Stimulated activated CD4-positive, alpha-beta T cell treated with anti-CD3 and anti-CD28 coated beads, Interleukin-4, amount 100 ng/mL, for 4 hours (primary cell): ENCODE measurements at places on chromosomes 3 and 15.

- peak; percentile 48 for DNase-seq
Measured at GRCh38 chr15:40873694-40874561, at the start of gene RHOV. RHOV (minus strand) TSS chr15:40874234; CDS start chr15:40874139, 95 bp downstream.

- no peak for DNase-seq
Measured at GRCh38 chr3:139132976-139133375, 88.3 kb upstream of the PRR23C start.

GRCh38 chr3:66933233-66933632, 64.9 kb upstream of the KBTBD8 start:
- no peak for DNase-seq

- DNase-seq = no peak
Measured at GRCh38 chr15:70806992-70807712, 43.8 kb upstream of the UACA start.

- no peak for DNase-seq
Measured at GRCh38 chr15:96047255-96047931, 283.1 kb upstream of the NR2F2 start.

DNA sequence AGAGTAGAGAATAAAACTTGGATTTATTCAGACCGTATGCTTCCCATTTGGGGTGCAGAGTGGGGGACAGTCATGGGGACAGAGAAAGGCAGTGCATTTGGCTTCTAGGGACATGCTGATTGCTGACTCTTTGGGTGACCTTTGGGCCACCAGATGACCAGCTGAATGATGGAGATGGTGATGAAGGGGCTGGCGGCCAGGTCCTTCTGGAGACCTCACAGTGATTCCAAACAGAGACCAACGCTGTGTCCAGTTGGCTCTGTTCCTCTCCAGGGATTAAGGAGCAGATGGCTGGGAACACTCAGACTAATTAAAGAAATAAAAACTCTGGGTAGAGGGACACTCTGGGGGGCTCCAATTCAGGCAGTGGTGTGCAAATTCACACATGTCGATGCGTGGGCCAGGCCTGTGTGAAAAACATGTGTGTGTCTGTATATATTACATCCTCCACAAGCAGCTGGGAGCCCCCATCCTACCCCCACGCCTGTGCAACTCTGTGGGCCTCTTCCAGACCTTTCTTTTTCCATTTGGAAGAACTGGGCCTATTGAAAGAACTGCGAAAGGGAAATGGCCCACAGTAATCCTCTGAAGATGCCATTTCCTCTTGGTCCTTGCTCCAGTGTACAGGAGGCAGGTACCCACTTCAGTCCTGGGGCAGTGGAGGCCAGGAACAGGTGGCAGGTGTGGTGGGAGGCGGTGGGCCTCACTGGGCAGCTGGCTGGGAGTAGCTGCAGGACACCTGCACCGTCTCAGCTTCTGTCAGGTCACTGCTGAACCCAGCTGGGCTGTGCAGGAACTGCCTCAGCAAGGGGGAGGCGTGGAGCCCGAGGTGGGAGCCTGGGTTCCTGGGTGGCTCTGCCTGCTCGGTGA, 8.9 kb downstream of the XIRP1 start:
- DNase-seq = no peak

DNA sequence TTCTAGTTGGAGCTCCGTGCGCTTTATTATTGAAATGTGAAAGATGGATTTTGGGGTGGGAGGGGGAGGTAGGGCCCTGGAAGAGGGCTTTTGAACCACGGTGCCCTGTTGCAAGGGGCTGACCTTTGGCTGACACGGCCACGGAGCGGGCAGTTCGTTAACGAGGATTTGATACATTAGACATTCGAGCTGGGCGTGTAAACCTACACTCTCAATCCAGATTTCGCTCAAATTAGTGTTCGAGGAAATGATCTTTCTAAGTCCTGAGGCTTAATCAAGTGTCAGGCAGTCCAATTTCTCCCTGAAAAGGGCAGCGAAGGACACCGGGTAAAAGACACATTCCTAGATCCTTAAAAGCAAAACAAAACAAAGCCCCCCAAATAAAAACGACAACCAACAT, 13.0 kb downstream of the ZIC1 start:
- no peak for DNase-seq

DNA sequence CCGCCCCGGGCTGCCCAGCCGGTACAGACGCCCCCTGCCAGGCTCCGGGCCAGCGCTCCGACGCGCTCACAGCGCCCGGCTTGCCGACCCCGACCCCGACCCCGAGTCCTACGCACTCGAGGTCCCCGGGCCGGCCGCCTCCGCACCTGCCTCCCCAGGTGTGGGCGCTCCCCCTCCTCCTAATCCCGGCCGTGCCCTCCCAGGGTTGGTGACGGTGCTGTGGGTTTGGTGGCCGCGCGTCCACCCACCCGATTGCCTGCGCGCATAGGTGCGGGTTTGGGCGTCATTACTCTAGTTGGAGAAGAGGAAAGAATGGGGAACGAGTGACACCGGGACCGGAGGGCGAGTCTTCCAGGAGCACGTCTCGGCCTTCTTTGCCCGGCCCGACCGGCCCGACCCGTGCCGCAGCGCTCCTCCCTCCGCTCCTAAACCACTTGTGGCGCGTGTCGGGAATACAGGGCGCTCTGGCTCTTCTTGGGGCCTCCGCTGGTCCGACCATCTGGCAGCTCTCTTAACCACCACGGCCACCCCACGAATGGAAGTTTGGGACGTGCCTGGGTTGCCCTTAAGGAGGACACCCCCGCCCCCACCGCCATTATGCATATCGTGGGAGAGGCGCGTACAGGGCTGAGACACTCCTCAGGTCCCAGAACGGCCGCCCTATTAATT, 810 bp upstream of the THRB start:
- DNase-seq = no peak

DNA sequence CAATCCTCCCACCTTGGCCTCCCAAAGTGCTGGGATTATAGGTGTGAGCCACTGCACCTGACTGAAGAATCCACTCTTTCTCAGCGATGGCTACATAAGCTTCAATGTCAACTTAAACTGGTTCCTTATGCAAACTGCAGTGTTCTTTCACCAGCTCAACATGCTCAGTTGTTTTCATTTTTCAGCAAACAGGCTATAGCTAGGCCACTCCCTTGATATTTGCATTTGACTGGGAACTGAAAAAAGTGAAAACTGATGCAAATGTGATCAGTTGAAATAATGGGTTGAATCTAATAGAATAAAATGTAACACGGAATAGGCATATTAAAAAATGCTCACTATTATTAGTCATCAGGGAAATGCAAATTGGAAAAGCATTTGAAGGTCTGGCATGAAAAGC, 74.2 kb upstream of the GCNT3 start:
- DNase-seq = no peak

DNA sequence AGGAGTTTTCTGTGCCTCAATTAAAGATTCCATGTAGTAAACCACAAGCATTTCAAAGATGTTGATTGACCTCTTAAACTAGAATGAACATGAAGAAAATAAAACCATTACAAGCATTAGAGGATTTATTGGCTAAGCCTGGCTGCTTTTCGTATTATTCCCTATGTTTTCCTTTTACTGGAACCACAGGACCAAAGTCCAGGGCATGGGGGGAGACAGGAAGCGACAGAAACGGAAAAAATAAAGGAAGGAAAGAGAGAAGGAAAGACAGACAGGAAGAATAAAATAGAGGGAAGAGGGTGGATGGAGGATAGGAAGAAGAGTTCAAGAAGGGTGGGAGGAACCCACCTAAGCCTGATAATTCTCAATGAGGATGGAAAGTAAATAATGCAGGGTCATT, 169.9 kb downstream of the SHQ1 start:
- no peak for DNase-seq

DNA sequence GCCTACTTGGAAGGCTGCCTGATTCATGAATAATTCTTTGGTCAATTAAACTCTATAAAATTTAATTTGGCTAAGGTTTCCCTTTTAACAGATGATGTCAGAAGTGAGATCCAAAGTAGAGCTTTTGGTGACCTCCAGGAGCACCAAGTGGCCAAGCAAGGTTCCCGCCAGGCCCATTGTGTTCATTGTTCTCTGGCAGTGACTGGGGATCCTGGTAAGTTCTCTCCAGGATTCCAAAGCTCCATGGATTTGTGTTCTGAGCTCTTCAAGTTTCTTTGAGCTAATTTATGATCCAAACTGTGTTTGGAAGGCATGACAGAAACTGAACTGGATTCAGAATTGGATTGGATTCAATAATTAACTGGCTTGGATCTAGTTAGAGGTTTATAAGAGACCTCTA, 72.0 kb upstream of the ALDH1L1 start:
- DNase-seq = no peak

- DNase-seq = no peak
Measured at GRCh38 chr15:64816452-64816851, 9.0 kb downstream of the PIF1 start.

- no peak for DNase-seq
Measured at GRCh38 chr3:12982619-12983101, 90.6 kb downstream of the IQSEC1 start.

DNA sequence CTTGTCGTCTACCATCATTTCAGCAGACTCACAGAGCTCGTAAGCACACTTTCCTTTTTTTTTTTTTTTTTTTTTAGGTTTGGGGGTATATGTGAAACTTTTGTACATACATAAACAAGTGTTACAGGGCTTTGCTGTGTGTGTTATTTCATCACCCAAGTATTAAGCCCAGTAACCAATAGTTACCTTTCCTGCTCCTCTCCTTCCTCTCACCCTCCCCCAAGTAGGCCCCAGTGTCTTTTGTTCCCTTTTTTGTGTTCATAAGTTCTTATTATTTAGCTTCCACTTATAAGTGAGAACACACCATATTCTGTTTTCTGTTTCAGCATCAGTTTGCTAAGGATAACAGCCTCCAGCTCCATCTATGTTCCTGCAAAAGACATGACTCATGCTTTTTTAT, 746.8 kb downstream of the GRM7 start:
- DNase-seq = no peak

DNA sequence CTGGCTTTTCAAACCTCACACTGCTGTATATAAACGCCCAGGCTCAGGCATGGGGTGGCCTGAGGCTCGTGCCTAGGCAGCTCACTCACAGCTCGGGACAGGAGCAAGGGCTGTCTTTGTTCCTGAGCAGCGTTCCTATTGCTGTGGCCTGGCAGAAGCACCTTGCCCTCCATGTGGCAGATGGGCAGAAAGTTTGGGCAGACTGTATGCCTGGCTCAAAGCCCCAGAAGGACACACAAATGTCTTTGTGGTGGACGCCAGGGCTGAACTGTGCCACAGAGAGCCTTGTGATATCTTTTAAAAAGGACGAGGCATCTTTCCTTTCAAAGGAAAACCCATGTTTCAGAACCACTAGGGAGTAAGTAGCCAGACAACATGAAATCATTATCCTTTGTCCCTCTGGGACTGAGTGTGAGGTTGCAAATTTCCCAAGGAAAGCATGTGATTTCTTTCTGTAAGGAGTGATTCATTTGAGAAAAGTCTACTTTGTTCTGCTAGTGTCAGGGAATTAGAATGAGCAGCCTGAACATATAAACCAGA, 29.3 kb upstream of the UBE2E1 start:
- no peak for DNase-seq

DNA sequence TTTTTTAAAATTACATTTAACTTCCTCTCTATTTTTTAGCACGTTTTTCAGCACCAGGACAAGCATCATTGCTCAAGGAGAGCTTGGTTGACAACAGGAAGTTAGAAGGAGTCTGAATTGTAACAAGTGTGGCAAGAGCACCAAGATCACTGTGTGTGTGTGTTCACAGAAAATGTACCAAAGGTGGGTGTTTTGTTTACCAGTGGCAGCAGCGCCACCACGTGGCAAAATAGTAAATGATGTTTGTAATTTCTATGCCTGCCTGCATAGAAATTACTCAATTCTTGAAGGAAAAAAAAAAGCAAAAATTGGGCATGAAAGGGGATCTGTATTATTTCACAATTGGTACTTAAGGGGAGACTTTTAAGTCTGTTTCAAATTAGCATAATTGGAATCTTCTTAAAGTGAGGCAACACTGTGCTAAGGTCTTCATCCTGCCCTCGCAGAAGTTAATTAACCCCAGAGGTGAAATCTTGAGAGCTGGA, 7.4 kb upstream of the U2SURP start:
- peak; percentile 41 for DNase-seq

DNA sequence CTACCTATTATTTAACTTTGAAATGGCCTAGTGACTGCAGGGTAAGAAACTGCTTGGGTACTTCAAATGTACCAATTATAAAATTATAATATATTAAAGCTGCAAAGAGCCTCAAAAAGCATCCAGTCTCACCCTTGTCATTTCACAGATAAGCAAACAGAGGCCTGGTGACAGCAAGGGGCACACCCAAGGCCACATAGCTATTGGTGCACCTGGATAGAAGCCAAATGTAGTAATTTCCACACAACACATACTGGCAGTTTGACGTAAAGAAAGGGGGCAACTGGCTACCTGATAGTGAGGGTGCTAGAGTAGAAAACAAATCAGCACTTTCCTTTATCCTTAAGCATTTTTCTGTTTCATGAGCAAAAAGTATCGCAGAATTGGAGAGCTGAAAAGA, 51.1 kb downstream of the IFT57 start:
- no peak for DNase-seq

DNA sequence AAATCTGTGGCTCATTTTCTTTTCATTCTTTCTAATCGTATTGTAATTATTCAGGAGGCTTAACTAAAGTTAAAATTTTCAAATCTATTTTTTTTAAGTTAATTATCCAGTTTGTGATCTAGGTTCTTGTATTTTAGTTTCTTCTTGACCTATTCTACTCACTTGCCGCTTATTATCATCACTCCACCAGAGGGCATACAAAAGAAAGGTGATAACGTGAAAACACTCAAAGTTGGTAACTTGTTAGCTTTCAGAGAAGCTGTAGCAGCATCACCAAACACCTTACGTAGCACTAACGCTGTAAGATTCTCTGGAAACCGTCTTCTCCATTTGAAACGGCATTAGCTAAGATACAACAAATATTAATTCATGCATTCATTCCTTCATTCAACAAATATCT, 4.8 kb downstream of the GNB4 start:
- DNase-seq = no peak

DNA sequence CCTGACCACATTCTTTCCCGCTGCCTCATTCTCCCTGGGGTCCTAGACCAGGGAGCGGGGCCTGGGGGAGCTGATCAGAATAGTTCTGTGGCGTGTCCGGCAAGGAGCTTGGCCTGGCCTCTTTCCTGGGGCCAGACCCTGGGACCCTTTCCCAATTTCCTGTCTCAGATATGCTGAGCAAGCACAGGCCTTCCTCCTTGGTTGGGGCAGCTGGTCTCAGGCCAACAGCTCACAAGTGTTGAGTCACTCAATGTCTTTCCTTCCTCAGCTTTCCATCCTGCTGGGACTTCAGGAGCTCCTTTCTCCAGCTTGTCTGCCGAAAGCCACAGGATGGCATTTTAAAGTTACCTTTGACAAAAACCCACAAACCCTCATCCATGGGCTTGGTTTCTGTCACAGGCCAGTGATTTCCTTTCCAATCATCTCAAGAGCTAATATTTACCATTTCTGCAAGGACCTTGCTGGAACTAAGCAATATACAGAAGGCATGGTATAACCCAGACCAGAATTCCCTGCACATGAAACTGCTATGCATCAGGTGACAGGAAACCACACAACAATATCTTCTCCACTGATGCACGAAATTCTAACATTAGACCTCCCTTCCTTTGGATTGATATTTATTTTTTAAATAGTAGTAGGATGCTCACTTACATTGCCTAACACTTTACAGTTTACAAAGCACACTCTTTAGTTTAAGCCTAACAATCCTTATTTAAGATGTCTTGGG, 19.5 kb upstream of the TIMP4 start:
- no peak for DNase-seq
